ENCODE measurements at places on chromosomes 4 and X.

- DNase-seq = no peak
Measured at GRCh38 chrX:49139713-49140112, 16.2 kb upstream of the GPKOW start.

DNA sequence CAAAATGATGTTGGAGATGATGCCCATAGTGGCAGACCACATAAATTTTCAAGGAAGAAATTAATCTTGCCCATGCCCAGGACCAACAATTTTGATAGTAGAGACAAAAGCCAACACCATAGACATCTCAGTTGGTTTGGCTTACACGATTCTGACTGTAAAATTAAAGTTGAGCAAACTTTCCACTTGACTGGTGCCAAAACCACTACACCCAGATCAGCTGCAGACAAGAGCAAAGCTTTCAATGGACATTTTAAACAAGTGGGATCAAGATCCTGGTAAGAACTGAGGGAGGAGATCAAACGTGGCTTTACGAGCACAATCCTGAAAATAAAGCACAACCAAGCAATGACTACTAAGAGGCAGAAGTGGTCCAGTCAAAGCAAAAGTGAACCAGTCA lies 90.7 kb downstream of the PAPSS1 start:
- DNase-seq = no peak

DNA sequence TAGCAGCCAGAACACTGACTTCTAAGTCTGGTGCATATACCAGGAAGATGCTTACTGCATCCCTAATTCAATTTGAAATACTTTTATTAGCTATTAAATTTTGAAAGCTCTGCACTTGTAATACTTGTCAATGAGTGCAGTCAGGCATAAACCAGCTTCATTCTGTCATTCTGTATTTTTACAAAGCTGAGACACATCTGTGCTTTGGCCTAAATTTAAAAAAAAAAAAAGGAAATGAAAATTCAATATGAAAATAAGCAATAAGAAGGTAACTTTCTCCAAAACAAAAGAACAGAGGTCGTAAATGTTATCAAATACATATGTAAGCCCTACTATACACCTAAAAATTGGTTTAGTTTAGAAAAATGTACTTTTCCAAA lies 7.0 kb downstream of the SMIM14 start:
- peak; percentile 47 for DNase-seq

- DNase-seq = no peak
Measured at GRCh38 chrX:118251271-118251670, 94.6 kb upstream of the WDR44 start.

DNA sequence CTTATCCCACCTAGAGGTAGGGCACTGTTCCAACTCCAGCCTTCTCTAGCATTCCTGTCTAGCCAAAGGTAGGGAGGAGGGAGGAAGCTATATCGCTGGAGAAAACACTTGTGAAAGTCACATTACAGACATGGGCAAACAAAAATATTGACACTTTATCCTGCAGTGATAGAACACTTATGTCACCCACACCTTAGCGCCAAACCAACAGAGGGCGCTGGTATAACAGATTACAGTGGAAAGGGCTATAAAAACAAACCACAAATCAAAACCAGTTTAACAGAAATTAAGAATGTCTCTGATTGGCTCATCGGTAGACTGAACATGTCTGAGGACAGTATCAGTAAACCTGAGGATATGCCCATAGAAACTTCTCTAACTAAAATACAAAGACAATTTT lies 451.3 kb downstream of the TLL1 start:
- no peak for DNase-seq

GRCh38 chrX:39772057-39772832 lies 325.5 kb downstream of the BCOR start:
- no peak for DNase-seq

GRCh38 chr4:113901994-113902787 lies 77.3 kb downstream of the ARSJ start:
- DNase-seq = no peak

GRCh38 chr4:24369507-24370029 lies 214.8 kb downstream of the DHX15 start:
- DNase-seq = no peak

GRCh38 chrX:68684291-68684918 lies 36.9 kb downstream of the STARD8 start:
- no peak for DNase-seq

DNA sequence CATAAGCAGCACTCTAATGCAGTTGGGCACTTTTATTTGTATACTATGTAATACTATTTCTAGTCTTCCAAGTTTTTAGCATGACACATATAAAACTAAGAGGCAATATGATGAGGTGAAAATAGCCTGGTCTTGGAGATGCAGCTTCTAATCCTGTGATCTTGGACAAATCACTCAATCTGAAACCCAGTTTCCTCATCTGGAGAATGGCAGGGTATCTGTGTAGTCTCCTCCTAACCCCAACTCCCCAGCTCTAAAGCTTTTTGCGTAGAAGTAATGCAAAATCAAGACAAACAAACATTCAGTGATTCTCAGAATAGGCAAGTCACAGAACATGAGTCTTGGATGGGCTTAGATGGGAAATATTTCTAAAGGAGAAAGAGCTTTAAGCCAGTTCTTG lies 36.7 kb upstream of the IL21 start:
- no peak for DNase-seq

- no peak for DNase-seq
Measured at GRCh38 chr4:165828928-165829327, 44.1 kb upstream of the TLL1 start.

GRCh38 chr4:78432896-78433295 lies 118.7 kb upstream of the ANXA3 start:
- no peak for DNase-seq

DNA sequence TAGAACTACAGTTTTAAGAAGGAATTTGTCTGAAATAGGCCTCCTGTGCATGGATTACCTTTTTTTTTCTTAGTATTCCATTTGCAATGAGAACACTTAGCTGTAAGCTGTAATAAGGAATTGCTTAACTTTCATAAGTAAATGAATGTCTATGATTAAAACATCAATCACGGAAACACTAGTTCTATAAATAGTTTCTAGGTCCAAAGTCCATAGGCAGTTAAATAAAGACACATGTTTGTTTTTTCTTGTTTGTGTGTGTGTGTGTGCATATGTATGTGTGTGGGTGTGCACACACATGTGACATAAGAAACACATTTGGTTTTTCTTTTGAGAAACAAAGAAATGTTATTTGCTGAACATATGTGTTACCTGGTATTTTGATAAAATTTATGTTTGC lies 11.2 kb downstream of the GPRIN3 start:
- no peak for DNase-seq

GRCh38 chrX:125089761-125090445 lies 229.8 kb upstream of the TEX13C start:
- no peak for DNase-seq

- DNase-seq = peak; percentile 29
Measured at GRCh38 chr4:83599183-83599582, 63.3 kb downstream of the GPAT3 start.
